ENCODE measurements at places on chromosomes 11 and 22.

DNA sequence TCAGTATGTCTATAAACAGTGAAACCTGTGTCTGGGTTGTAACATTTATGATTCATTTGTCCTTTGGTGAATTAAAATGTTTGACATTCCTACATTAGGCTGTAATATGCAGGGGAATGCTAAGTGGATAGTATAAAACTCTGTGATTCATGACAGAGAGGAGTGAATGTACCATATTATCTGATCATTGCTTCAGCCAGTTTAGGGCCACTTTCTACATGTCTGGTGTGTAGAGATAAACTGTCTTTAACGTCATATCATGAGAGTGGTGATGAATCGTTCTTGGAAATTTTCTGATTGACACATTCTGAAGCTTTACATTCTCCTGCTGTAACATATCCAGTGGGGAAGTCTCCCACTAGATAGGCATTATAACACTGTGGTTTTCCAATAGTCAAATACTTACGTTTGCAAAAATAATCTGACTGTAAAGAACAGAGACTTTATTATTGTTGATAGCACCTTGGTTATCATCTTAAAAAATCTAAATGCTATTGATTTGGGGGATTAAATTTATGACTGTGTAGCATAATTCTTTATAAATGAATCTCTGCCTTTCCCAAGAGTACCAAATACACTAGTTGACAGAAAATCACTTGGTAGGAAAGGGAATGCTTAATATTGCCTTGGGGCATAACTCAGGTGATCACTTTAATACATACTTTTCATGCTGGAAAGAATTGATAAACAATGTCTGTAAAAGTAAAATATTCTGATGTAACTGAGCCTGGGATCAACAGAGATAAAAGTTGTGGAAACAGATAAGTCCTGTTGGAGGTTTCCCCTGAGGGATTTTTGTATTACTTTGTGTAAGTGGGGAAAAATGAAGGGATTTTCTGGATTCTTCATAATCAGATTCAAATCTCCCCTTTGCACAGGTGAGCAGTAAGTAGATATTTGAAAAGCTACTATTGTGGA lies 427.9 kb downstream of the JRKL start:
- DNase-seq = no peak

DNA sequence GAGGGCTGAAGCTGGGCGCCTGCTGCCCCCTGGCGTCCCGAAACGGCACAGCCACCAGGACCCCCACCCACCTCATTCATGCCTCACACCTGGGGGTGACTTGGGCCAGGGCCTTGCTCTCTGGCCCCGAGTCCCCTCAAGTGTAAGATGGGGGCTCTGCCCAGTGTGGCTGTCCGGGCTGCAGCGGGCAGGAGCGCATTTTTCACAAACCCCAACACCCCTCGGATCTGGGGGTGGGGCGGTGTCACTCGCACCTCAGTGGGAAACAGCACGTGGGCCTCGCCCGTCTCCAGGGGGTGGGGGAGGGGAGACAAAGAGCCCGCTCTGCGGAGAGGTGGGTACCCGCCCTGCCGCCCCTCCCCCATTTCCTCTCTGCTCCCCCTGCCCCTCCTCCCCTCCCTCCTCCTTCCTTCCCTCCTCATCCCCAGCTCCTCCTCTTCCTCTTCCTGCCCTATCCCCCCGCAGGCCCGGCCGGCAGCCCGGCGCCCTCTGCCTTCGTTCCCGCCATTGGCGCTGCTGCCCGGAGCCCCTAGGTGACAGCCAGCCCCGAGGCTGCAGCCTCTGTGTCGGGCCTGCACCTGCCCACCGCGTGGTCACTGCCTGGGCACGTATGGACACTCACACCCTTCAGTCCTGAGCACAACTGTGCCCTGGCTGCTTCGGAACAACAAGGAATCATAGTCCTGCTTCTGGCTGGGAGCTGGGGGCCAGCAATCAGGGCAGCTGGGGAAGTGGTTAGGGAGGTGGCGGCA lies 6.8 kb upstream of the CDKN1C start:
- peak; percentile 79 for DNase-seq

GRCh38 chr22:45540122-45540521 lies 37.4 kb downstream of the FBLN1 start:
- no peak for DNase-seq

DNA sequence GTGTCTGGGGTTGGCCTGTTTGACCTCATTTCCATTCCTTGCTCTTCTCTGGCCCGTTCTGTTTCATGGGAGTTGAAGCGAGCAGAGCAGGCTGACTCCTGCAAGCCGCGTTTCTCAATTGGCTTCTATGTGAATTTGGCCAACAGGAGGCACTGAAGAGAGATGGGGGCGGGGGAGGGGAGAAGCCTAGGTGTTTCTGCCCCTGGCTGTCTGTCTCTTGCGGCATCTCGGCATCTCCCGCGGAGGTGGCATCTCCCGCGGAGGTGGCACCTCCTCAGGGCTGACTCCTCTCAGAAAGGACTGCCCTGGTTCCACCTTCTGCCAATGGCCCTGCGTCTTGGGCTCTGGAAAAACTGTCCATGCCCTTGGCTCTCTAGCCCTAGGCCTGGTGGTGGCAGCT lies 125.6 kb upstream of the CSNK2A3 start:
- no peak for DNase-seq

DNA sequence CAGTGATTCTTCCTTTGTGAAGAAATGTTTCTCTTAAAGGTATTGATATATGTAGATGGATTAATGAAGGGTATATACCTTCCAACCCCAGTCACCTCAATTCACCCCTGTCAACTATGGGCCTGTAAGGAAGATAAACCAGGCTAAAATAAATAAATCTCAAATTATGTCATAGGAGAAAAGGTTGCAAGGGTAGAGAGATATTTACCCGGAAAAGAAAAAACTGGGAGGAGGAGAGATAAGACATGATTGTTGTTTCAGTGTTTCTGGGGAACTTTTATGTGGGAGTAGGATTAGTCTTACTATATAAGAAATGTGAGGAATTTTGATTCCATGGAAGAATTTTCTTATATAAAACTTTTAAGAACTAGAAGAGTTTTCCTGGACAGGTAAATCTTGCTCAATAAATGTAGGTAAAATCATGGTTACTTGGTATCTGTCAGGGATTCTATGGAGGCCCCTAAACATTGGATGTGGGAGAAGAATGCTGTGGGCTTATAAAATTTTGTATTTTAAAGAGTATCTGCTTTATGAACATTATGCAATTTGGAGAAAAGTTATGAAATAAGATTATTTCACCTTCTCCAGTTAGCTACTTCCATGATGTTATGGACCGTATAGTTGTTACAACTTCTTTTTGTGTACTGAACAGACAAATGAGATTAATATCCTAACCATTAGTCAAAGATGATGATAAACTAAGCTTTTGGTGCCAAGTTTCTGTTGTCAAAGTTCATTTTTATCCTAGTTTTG lies 6.4 kb downstream of the YAP1 start:
- no peak for DNase-seq

DNA sequence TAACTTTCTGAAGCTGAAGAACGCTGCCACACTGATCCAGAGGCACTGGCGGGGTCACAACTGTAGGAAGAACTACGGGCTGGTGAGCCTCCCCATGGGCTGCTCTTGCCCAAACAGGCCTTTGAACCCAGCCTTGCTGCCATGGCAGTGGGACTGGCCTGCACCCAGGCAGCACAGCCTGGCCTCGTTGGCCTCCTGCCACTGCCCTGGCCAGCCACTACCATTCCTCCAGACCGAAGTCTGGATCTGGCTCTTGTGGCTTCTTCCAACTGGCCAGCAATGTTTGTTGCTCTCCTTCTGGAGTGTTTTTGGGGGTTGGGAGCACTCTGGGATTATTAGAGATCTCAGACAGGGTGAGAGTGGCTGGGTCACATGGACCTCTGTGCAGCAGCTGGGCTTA lies 51.0 kb downstream of the MYO7A start:
- no peak for DNase-seq

GRCh38 chr11:134792044-134792443 lies 380.0 kb upstream of the B3GAT1 start:
- DNase-seq = no peak

DNA sequence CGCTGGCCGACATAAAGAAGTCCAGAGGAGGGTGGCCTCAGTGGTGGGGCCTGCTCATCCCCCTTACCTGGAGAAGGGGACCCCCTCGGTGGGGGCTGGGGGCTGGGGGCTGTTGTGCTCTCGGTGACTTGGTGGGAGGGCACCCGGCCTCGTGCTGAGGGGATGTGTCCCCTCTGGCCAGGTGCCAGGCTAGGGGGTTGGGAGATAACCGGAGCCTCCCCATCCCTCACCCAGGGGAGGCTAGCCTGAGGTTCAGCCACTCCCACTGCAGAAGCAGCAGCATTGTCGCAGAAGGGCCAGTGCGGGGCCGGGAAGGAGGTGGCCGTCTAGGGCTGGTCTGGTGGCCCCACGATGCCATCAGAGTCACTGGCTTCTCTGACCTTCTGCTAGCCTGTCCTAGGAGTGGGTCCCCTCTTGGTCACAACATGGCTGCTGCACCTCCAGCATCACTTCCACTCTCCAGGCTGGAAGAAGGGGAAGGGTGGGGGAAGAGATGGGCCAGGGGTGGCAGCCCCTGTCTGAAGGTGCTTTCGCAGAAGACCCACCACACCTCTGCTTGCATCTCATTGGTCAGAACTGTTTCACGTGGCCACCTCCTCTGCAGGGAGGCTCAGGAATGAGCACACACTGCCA lies 44.2 kb upstream of the FADD start:
- DNase-seq = no peak

DNA sequence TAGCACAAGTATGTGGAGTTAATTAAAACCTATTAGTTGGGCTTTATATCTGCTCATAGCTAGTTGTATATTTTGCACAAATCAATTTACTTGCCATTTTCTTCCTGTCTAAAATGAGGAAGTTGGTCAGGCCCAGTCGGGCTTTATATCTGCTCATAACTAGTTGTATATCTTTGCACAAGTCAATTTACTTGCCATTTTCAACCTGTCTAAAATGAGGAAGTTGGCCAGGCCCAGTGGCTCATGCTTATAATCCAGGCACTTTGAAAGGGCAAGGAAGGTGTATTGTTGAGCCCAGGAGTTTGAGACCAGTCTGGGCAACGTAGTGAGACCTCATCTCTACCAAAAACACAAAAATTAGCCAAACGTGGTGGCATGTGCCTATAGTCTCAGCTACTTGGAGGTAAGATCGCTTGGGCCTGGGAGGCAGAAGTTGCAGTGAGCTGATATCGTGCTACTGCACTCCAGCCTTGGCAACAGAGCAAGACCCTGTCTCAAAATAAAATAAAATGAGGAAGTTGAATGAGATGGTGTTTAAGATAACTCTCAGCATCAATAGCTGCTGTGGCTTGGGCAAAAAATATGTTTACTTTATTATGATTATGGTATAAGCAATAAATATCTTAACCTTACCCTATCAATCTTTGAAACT lies 1558.6 kb upstream of the RAG2 start:
- no peak for DNase-seq

DNA sequence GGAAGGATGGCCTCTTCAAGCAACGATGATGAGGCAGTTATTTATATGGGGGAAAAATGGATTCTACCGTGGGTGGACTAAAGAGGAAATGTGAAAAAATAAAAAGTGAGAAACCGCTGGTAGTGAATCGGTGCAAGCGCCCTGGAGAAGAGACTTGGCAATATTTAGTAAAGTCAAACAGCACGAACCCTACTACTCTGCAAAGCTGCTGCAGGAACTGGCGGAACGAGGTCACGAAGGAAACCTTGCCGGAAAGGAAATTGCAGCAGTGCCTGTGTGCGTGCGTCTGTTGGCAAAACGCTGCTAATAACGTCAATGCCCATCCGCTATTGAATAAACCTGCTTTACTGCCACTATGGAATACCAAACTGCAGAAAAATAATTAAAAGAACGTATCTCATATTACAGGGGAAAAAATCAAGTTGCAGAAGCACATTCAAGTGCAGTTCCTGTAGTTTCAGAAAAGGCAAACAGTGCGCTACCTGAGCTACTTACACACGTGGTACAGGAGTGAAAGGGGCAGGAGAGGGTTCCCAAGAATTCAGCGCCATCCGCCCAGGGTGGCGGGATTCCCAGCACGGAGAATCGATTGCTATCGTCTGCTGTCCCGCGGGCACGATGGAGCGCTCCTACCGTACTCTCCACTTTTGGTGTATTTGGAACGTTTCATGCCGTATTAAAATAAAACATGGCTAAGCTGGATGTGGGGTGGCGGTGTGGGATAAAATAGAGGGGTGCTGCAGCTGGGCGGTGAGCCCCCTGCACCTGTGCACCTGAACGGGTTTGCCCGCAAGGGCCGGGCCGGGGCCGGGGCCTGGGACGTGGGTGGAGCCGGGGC lies 585 bp upstream of the NADSYN1 start:
- DNase-seq = peak; percentile 64

- DNase-seq = no peak
These were observed 345.8 kb downstream of the BRD1 start for GRCh38 chr22:49481659-49482399.

DNA sequence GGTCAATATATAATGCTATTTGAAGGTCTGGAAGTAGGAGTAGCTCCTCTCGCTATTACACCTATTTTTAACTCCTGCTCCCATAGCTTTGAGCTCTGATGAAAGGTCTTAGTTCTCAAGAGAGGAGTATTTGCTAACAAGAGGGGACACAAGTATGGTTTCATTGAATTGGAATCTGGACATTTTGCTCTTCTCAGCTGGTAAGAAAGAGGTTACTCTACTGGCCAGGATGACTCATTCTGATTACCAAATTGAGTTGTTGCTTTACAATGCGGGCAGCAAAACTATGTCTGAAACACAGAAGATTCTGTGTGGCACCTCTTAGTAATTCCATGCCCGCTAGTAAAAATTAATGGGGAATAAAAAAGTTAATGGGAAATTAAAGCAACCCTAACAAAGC lies 63.6 kb upstream of the EP300 start:
- no peak for DNase-seq

DNA sequence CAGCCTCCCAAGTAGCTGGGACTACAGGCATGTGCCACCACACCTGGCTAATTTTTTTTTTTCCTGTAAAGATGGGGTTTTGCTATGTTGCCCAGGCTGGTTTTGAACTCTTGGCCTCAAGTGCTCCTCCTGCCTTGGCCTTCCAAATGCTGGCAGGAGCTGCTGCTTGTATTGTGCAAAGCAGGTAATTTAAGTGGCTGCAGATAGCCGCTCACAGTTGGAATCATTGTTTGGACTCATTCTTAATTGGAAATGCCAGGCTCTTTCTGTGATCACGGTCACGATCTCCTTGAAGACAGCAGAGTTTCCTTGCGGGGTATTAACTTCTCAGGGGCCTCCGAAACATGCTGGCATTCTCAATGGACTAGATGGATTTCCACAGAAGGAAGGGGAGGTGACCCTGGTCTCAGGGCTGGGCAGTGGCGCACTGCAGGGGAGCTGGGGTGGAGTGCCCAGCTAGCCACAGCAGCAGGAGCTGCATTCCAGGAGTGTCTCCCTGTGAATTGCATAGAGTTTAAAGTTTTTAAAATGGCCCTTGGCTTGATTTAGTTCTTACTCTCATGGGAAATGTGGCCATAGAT lies 136.1 kb downstream of the MORC2 start:
- DNase-seq = no peak

DNA sequence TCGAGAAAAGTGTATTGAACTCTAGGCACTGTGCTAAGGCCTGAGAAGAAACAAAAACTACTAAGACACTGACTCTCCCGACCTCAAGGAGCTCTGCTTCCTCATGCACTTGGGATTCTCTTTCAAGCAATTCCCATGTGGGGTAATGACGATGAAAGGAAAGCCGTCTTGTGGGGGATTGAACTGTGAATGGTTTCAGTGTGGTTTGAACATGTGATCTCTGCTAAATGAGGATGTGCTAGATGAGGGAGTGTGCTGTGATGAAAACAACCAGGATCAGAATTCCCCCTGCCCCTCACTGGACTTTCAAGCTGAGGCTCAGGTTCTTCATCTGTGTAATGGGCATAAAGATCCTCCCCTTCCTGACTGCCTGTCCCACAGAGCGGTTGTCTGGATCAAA lies 74.9 kb downstream of the DEPDC5 start:
- DNase-seq = no peak
